GM04503 (cell line): ENCODE measurements at places on chromosomes 7 and 10.

- DNase-seq = no peak
Observed at GRCh38 chr10:29680091-29680490, 45.3 kb upstream of the SVIL start.

- DNase-seq = no peak
Observed at GRCh38 chr10:128657548-128657947, 531.3 kb upstream of the MKI67 start.

DNA sequence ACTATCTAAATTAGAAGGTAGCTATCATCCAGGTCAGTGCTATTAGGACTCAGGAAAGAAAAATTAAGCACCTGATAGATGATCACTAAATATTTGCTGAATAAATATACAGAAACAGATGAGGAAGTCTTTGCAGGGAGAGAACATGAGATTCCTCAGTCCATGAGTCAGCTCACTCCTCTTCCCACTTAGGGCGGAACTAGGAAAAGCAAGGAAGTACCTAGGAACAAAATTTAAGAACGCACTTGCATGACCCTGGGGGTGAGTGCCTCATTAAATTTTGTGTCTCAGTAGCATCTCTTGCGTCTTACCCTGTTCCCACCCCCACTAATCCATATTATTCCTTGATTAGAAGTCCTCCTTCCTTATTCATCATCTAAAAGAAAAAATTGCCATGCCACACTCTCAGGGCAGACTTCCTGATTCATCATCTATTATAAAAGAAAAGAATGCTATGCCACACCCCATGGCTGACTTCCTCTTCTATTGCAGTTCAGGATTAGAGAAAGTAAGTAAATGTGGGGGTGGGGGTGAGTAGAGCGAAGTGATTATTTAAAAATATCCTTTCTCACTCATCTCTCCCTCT lies 208.8 kb downstream of the THSD7A start:
- no peak for DNase-seq

DNA sequence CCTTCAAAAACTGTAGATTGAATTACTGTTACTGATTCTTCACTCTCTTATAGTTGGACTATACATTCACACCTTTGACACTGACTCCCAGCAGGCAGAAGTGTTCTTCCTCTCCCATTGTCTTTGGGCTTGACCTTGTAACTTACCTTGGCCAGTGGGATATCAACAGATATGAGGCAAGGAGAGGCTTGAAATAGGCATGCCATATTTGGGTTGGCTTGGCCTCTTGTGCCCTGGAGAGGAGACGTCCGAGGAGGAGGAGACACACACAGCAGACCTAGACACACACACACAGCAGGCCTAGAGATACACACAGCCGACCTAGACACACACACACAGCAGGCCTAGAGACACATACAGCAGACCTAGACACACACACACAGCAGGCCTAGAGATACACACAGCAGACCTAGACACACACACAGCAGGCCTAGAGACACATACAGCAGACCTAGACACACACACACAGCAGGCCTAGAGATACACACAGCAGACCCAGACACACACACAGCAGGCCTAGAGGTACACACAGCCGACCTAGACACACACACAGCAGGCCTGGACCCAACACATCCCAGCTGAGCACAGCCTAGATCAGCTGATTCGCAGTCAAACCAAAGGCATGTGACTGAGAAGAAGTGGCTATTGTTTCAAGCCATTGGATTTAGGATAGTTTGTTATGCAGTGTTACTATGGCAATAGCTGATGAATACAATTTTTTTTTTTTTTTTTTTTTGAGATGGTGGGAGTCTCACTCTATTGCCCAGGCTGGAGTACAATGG lies 12.5 kb upstream of the GNA12 start:
- no peak for DNase-seq

GRCh38 chr7:134355927-134356326 lies 39.2 kb upstream of the SLC35B4 start:
- no peak for DNase-seq
